ENCODE measurements at places on chromosomes 5 and 9. TPM values are rescaled to one million over a fixed set of nuclear protein-coding genes. Genes with fewer than 3 reads are reported as not detected.

The GOLGA2 gene
- total RNA-seq: 40.7 TPM

The FAM174A gene
- total RNA-seq: 16.6 TPM

The DMRT3 gene
- not detected for total RNA-seq

The NMUR2 gene
- total RNA-seq: not detected

The HAVCR1 gene
- total RNA-seq: not detected

The STKLD1 gene
- 0.26 TPM for total RNA-seq

The TAF1L gene
- total RNA-seq: under 0.01 TPM

The KIAA0825 gene
- 1.4 TPM for total RNA-seq

The DOCK2 gene
- total RNA-seq: 0.13 TPM

The ASS1 gene
- total RNA-seq: 2.3 TPM

The LCP2 gene
- 0.26 TPM for total RNA-seq

The OTP gene
- total RNA-seq: not detected

The C5orf63 gene
- total RNA-seq: 1.2 TPM

The PCSK5 gene
- 1.0 TPM for total RNA-seq
